Inflammatory macrophage treated with lipopolysaccharide for 1 hour (primary cell): ENCODE measurements at places on chromosomes 4 and X.

DNA sequence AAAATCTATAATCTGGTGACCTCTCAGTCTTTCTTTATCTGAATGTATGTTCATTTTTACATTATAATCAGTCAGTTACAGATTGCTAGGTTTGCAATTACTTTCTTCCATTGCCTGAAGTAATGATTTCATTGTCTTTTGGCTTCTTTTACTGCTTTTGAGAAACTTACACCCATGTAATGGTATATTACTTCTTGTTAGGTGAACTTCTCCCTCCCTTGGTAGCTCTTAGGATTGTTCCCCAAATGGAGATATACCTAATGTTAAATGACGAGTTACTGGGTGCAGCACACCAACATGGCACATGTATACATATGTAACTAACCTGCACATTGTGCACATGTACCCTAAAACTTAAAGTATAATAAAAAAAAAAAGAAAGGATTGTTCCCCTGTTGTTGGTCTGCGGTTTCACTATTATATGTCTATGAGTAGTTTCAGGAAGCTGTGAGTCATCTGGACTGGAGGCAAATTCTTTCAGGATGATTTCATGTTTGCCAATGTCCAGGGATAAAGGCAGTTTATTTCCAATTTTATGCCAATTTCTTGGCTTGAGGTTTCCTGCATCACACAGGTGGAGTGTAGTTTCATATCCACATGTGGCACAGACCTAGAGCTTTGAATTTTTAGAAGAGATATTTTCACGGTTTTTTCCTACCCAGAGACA is 21.8 kb downstream of the SPANXC start:
- no peak for DNase-seq

GRCh38 chrX:9267415-9267814 is 197.4 kb upstream of the TBL1X start:
- DNase-seq, result no peak

DNA sequence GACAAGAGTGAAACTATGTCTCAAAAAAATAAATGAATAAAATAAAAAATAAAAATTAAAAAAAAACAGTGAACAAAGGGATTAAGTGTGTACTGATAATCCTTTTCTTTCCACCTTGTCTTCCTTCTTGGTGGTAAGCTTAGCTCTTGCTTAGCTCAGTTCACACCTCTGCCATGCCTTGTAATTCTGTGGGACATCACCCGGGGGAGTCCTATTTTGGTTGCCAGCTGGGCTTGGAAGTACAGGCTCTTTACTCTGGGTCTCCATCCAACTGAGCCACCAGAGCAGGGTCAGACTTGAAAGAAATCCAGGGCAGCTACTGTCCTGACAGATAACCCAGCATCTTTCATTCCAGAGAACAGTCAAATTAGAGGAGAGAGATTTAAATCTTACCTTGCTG is 204.2 kb upstream of the TEX13A start:
- no peak for DNase-seq

GRCh38 chrX:57607295-57608187 is 15.7 kb downstream of the ZXDB start:
- DNase-seq, result no peak

DNA sequence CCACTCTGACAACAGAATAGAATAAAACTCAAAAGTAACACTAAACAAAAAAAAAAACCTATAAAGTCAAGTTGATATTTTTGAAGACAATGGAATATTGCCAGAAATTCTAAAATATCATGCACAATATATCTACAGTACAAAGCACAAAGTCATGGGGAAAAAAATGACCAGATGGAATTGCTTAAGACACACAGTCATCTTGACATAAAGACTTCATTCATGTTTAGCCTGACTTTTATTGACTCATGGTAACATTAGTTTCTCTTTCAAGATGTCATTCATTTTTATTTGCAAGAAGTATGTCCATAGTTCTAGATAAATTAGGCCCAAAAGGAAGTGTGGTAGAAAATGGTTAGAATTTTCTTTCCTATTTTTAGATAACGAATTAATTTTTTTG is 259.1 kb downstream of the CAMK2D start:
- DNase-seq, result no peak
